ENCODE measurements at places on chromosomes 11 and 22.

GRCh38 chr22:50074551-50075530 lies 10.4 kb downstream of the MLC1 start:
- no peak for DNase-seq

DNA sequence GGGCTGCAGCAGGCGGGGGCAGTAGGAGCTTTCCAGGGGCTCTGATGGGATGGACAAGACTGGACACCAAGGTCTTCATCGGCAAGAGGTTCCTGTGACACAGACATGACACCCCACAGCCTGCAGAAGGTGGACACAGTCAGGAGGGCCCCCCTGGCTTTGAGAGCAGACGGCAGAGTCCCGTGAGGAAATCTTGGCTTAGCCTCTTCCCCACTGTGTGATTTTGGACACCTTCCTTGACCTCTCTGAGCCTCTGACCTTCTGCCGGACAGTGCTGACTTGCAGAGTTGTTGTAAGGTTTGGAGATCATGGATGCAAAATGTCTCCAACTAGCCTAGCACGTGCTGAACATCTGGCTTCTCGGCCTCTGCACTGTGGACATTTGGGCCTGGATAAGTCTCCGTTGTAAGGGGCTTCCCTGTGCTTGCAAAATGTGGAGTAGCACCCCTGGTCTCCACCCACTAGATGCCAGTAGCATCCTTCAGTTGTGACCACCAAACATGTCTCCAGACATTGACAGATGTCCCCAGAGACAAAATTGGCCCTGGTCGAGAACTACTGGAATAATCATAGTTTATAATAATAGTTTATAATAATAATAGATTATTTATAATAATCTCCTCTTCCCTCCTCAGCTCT lies 54.6 kb downstream of the MCM5 start:
- no peak for DNase-seq

DNA sequence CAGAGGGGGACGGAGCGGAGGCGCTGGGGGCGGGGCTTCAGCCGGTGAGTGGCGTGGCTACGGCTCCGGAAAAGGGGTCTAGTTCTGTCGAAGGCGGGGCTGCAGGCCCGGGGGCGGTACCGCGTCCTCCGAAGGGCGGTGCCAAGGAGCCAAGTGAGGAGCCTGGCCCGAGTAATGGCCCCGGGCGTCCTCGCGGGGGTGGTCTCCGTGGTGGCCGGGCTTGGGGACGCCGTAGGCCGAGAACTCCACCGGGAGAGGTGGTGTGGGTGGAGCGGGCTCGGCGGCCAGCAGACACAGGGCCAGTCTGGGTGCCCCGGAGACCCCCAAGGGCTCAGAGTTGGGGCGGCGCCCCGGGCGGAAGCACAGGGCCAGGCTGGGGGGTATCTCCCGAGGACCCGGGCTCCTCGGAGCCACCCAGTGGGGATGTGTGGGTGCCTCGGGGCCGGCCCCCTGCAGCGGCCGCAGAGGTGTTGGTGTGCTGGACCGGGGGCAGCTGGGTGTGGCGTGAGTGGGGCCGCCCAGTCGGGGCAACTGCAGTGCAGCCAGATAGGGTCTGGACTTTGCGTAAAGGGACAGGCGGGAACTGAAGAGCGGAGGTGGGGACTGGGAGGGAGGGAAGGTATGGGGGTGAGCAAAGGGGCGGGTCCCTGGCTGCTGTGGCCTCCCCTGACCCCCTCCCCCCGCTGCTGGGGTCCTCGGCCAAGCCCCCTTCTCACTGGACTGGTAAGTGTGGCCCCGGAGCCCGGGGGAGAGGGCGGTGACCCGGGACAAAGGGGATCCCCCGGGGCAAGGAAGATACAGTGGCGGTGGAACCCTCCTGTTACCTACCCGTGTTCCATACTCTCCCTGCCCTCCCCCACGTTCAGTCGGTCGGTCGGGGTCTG lies 838 bp downstream of the FKBP2 start:
- peak; percentile 100 for DNase-seq

DNA sequence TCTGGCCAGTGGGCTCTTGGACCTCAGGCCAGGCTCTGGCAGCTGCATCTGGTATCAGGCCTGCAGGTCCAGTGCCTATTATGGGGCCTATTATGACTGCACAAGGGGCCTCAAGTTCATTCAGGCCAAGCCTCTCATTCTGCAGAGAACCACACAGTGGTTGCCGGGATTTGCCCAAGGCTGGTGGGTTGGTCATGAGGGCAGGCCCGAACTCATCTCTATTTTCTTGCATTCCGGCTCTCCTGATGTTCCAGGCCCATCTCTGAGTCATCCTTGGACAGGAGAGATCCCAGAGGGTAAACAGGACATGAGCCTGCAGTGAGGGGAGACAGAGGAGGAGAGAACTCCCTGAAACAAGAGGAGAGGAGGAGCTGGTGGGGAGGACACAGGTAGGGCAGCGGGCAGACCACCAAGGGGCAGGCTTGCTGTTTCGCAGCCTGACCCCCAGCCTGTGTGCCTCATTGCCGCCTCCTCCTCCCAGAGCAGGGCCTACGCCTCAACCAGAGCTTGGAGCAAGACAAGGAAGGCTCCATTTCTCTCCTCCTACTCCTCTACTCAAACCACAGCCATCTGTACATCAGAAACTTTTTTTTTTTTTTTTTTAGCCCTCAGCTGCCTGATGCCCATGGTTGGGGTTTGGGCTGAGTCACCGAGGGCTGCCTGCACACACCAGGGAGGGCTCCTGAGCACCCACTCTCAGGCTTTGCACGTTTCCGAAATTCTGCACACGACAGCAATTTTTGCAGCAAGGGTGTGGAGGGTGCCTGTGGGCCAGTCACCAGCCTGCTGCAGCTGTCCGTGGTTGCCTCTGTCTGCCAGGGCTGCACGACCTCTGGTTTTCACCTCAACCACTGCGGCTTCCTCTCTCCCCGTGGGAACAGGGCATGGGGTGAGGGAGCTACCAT lies 12.7 kb upstream of the TREH start:
- peak; percentile 48 for DNase-seq

DNA sequence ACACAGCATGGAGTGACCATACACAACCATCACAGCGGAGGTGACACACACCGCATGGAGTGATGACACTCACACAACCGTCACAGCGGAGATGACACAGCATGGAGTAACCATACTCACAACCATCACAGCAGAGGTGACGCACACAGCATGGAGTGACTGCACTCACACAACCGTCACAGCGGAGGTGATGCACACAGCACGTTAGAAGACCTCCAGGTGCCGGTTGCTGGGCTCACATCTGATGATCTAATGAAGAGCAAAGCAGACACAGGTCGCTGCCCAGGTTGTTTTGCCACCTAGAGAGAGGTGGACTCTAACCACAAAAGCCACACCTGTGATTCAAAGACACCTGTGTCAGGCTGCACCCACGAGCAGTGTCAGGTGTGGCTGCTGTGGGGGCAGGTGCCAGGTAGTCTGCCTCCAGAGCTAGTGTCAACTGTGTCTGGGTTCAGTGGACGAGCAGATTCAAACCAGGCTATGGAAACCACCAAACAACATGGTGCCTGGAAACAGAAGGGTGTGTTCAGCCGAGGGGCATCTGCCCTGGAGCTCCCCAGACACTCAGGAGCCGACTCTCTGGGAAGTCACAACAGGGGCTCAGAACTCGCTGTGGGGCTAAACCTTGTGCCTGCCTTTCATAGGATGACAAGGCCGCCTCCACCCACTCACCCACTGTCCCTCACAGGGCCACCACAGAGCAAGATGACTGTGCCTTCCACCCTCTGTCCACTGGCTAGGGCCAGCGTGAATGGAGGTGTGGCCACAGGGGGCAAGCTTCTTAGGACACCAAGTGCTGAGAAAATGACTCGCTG lies 608.2 kb downstream of the TBC1D22A start:
- DNase-seq: no peak

DNA sequence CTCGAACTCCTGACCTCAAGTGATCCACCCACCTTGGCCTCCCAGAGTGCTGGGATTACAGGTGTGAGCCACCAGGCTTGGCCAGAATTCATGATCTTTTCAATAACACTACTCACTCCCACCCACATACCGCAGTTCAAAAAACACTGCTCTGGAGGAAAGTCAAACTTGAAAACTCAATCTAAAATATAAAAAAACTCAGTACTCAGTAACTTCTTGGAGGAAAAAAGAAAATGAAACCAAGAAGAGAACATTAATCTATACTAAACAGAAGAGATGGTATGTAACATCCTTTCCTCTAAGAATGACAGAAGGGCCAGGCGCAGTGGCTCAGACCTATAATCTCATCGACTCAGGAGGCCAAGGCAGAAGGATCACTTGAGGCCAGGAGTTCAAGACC lies 58.3 kb downstream of the MRTFA start:
- no peak for DNase-seq

- no peak for DNase-seq
These were observed 13.9 kb upstream of the PHLDA2 start for GRCh38 chr11:2942872-2943710.

GRCh38 chr22:31144223-31144622 lies 3.9 kb upstream of the PLA2G3 start:
- no peak for DNase-seq

- DNase-seq: no peak
These were observed 169.8 kb upstream of the TENM4 start for GRCh38 chr11:79610678-79611077.

- no peak for DNase-seq
These were observed 132.3 kb downstream of the COMMD9 start for GRCh38 chr11:36156817-36157519.

DNA sequence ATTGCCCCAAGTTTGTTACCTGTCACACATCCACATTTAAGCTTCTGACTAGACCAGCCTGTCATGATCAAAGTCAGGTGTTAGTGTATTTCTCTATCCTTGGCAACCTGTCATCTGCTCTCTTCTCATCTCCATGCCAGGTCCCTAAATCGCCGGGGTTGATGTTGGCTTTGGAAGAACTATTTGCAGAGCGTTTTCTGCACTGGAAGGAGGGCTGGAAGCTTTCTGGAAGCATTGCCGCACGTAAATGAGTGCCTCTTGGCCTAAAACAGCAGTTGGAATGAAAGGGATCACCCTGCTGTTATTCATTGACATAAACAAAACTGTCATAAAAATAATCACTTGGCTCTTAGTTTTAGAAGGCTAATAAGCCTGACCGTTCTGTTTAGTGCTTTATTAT lies 1.4 kb downstream of the TTC12 start:
- no peak for DNase-seq

- no peak for DNase-seq
These were observed 25.7 kb upstream of the OAF start for GRCh38 chr11:120184946-120185705.

GRCh38 chr11:57798905-57799559 lies 37.4 kb downstream of the CTNND1 start:
- no peak for DNase-seq
